NCI-H1694 treated with DMSO at 0.1 percent for 48 hours (cell line): ENCODE measurements at places on chromosomes 2 and 18.

DNA sequence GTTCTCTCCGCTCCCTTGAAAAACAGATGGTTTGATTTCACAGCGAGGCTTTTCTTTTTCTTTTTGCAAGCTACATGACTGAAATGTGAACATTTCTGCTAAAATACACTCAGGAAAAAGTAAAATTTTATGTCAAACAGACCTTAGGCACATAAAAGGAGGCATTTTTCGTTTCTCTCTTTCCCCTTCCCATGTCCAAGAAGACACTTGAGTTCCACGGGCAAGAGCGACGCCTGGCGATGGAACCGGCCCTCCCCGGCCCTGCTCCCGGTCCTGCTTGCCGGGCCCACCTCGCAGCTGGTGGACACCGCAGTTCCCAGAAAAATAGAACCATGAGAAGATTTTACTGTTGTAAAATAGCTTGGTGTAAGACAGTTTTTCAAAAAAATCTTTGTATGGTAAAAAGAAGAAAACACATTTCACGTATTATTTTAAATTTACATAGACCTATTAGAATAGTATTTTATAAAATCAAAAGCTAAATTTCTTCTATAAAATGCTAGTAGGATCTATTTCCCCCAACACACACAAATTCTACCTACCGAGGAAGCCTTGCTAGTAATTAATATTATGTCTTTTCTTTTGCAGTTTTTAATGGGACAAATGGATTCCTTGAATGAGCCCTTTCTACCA is 2.3 kb upstream of the ALKAL2 start:
- no peak for DNase-seq

- no peak for DNase-seq
Observed at GRCh38 chr2:127712999-127713398, 11.7 kb downstream of the SFT2D3 start.

GRCh38 chr2:8249141-8249540 is 432.7 kb upstream of the ID2 start:
- no peak for DNase-seq

DNA sequence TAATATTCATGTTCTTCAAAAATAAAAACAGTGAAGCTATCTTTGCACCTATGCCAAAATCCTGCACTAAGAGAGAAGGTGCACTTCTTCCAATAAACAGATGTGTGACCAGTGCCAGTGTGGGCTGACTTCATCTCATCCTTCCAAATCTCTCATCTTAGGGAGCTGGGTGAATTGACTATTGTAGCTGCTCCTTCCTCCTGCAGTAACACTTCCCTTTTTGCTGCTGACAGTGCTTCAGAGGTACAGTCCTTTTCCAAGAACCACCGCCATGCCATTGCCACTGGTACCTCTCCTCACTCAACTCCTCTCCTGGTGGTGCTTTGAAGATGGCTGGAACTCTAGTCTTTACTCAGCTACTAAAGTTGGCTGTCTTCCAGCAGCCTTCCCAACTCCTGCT is 42.1 kb upstream of the ARHGAP25 start:
- DNase-seq: no peak

- DNase-seq: no peak
Observed at GRCh38 chr2:107931412-107931811, 54.9 kb upstream of the SLC5A7 start.

DNA sequence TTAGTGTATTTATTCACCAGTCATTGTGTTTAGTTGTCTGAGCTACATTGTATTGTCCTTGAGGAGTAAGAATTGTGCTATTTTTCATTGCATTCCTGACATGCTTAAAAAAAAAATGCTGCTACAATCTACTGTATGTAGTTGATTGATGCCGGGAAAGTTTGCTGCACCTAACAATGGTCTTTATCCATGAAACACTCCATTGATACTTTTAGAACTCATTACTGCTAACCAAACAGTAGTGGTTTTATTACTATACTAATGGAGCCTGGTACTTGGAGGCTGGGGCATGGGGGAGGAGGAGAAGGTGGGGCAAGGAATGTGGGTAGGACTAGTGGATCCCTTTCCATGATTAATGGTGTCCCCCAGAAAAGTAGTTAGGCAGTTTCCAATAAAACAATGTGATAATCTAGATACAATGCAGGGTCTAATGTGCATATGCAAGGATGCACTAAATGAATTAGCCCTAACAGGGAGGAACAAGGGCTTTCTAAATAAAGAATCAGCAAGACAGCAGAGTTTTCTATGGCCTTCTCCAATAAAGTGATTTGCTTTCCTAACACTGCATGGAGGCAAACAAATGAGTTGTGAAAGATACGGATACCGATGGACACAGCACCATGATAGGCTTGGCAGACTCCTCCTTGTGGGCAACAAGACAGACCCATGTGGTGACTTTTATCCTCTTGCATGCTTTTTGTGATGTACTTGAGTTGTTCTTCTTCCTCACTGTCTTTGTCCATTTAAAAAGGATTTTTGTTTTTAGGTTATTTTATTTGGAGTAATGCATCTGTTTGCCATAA is 78.5 kb downstream of the FMNL2 start:
- no peak for DNase-seq
